ENCODE measurements at places on chromosomes 4 and X. TPM values are rescaled to one million over a fixed set of nuclear protein-coding genes. Genes with fewer than 3 reads are reported as not detected.

The BTC gene
- total RNA-seq = 0.11 TPM

The MAOA gene
- total RNA-seq = 6.1 TPM

The EFHC2 gene
- total RNA-seq = 0.11 TPM

The MAGEB2 gene
- not detected for total RNA-seq

The L1CAM gene
- total RNA-seq = 0.64 TPM

The TNIP3 gene
- total RNA-seq = 0.58 TPM

The CCDC110 gene
- not detected for total RNA-seq

The FAM241A gene
- total RNA-seq = 1.4 TPM

The PNMA6A gene
- total RNA-seq = 6.3 TPM

The S100G gene
- total RNA-seq = not detected

DNA sequence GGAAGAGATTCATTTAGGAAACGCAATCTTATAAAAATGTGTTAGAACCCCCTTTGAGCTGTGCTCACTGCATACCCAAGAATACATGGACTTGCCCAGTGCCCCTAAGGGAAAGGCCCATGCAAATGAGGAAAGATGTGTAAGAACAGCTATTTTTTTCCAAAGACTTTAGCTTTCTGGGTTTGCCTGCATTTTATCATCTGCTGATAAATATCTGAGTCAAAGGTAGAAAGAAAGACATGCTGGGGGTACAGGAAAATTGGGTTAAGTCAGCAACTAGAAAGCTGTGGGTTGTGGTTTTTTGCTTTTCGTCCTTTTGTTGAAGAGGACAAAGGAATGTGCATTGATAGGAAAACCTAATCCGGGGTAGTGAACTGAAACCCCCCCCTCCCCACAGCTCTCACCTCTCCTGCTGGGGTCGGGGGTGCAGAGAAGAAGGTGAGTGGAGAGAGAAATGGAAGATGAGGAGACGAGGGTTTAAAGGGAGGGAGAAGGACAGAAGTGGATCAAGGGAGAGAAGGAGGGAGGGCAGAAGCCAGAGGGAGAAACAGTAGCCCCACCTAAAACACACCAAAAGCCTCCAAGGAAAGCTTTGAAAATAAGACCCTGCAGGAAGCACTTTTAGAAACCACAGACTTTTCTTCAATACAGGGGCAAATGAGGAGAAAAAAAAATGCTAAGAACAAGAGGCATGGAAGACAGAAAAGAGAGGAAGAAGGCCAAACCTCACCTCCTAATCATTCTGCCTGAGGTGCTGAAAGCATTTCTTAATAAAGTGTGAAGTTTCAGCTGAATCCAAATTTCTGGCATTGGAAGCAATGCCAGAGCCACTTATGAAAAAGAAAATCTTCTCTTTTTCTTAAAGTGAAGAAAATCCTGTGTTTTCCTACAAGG, 49.3 kb downstream of the KDR start:
- no peak for DNase-seq

- DNase-seq = no peak
Measured at GRCh38 chr4:98706935-98707334, 48.5 kb upstream of the TSPAN5 start.

GRCh38 chr4:5742968-5743367, 32.0 kb downstream of the EVC start:
- no peak for DNase-seq

DNA sequence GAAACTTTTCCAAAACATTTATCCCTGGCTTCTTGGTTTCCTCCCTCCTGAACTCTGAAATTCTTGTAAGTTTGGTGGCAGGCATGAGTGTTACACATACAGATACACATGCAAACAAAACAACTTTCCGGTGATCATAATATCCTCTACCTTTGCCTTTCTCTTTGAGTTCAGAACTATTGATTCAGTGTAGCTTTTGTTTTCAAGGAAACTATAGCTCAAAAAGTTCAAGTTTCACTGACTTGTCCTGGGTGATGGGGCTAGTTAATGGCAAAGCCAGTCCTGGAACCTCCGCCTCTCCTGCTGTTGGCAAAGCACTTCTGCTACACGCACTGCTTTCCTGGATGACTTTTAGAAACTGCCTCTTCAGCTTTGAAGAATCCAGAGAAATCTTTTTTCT, 177.3 kb upstream of the FAT1 start:
- no peak for DNase-seq

- no peak for DNase-seq
Measured at GRCh38 chr4:79934660-79935059, 138.4 kb downstream of the ANTXR2 start.

DNA sequence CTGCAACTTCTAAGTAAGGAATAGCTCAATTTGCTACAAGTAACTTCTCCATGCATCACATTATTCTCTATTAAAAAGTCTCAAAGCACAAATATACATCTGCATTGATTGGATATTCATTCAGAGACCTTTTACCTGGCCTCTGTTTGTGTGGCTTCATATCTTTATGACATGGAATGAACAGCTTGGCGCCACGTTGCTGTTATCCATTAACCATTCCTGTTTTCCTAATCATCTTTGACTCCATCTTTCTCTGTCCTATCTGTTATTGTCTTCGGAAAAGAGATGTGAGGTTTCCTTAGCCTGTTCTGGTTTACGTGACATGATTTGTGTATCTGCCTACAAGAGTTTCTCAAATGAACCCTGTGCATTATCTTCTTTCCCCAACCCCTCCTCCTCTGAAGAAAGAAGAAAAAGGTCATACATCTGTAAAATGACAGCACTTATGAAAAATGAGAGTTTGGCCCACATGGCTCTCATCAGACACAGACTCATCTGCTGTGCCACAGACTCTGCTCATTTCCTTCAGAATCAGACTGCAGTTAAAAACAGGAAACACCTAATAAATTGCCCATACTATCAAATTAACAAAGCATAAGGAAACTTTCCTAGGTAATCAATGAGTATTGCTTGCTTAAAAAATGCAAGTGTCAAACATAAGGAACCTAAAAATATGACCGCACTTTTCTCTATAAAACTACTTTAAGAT, 347.6 kb upstream of the FAM241A start:
- peak; percentile 18 for DNase-seq

DNA sequence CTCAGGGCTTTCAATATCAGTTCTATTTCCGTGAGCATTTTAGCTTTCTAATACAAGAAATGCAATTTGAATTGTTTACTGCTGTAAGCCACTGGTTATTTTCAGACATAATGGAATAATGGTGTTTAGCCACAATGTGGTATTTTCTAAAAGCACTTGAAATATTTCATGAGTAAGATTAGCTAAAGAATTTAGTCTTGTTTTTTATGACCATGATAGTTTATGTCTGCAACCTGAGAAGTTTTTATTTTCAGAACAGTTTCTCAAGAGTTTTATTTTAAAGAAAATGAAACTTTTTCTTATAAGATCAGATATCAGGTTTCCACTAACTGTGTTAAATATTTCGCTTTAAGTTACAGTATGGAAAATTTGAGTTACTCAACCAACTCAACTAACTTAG, 60.2 kb downstream of the SLIT2 start:
- no peak for DNase-seq

DNA sequence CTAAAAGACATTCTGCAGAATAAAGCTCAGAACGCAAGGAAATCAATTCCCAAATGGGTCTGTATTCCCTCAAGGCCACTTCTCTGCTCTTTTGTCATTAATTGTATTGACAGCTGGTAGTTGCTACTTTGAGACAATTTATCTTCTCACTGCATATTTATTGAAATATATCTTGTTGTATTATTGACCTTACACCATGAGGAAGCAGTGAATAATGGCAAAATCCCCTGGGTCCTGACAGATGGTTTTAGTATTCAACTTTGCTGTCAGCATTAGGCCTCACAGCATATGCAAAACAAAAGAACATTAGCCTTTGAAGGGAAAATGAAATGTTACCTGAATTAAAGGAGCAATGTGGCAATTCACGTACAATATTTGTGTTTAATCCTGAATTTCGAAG, 406.1 kb upstream of the TRAM1L1 start:
- DNase-seq = no peak

- DNase-seq = no peak
Measured at GRCh38 chr4:23878246-23878891, 11.5 kb downstream of the PPARGC1A start.

- no peak for DNase-seq
Measured at GRCh38 chrX:10135561-10136399, 21.0 kb upstream of the CLCN4 start.

DNA sequence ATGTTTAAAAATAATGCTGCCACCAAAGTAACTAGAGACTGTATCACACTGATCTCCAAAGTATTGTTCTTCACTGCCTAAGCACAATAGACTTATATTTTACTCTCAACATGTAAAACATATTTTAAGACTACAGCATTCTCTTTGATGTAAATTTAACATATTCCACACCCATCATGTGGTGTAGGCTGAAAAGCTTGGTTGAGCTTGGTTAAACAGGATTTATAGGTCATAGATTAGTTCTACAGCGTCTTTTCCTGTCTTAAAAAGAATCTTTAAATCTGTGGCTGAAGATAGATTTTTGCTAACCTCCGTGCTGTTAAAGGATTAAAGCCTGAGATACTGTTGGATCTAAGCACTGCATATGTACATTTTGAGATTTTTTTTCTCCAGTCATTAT, 379.9 kb downstream of the SH2D1A start:
- DNase-seq = no peak

GRCh38 chr4:105458001-105458400, 15.9 kb downstream of the PPA2 start:
- no peak for DNase-seq

GRCh38 chrX:36436361-36436760, 516.8 kb downstream of the CFAP47 start:
- peak; percentile 33 for DNase-seq

- DNase-seq = no peak
Measured at GRCh38 chr4:8112672-8113071, 45.9 kb downstream of the ABLIM2 start.

GRCh38 chr4:84870398-84871163, 95.9 kb downstream of the WDFY3 start:
- peak; percentile 73 for DNase-seq

GRCh38 chrX:118212817-118213183, 96.2 kb upstream of the KLHL13 start:
- no peak for DNase-seq

GRCh38 chrX:9566150-9566621, 101.3 kb downstream of the TBL1X start:
- DNase-seq = peak; percentile 80

- peak; percentile 37 for DNase-seq
Measured at GRCh38 chr4:152709675-152710438, 30.1 kb upstream of the TMEM154 start.

- DNase-seq = no peak
Measured at GRCh38 chr4:117773064-117773936, 261.0 kb upstream of the NDST3 start.

DNA sequence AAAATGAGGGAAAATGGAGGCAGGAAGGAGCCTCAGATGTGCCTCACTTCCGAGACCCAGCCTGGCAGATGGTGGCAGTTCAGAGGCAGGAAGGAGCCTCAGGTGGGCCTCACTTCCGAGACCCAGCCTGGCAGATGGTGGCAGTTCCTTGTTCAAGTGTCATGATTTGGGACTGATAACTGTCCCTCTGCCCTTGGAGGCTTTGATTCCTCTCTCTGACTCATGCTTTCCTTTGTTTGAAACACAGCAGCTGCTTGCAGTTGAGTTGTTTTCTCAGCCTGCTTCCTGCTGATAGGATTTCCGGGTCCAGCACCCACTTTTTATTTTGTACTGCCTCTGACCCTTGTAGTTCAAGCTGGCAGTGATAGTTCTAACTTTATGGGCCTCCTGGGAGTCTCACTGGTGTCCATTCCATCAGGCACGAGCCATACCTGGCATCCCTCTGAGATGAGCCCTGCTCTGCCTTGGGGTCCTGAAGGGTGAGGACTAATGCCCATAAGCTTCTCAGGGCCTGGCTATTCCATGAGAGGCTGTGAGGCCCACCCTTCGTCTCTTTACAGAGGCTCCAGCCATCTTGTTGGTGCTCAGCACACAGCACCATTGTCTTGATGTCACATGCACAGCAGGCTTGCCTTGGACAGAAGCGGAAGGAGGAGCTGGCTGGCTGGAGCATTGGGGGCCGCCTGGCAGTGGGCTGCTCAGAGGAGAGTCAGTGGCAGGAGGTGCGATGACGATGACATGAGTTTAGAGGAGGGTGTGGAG, 13.0 kb downstream of the RGS12 start:
- DNase-seq = peak; percentile 24

DNA sequence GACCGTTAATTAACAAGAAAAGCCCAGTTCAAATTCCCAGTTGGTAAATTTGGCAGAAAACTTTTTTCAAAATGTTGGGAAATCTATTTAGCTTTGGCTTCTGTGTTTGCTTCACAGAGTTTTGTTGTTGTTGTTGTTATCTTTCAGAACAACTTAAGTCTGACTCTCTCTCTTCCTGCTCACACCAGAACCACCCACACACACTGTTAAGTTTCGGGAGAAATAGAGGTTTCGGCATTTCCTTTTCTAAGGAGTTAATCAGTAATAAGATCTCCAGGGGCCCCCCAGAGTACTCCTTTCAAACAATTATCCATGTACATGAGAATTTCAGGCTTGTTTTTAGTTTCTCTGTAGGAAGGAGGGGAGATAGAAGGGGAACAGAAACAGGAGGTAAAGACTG, 106.2 kb upstream of the PTCHD1 start:
- DNase-seq = peak; percentile 14

DNA sequence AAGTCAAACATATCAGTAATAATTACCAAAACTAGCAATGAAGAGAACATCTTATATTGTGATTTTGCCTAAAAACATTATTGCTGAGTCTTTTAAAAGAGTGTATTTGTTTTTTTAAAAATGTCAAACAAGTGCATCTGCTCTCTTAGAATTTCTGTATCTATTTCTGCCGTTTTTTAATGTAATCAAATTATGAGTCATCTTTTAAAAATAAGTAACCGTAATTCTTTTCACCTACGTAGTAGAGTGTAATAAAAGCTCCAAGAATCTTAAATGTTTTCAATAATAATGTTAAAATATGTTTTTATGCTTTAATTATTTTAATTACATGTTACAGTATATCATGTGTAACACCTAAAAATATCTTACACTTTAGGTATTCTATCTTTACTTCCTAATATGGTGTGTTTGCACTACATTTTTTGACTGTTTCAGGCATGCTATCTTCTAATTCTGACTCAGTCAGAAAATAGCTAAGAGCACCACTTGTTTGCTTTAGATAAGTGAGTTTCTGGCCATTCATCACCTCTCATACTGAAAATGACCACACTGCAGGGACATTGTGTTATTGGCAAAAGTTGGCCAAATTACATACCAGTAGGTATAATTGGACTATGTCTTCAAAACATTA, 368.5 kb downstream of the PCDH7 start:
- no peak for DNase-seq

- no peak for DNase-seq
Measured at GRCh38 chr4:75566911-75567310, 11.0 kb downstream of the ODAPH start.

DNA sequence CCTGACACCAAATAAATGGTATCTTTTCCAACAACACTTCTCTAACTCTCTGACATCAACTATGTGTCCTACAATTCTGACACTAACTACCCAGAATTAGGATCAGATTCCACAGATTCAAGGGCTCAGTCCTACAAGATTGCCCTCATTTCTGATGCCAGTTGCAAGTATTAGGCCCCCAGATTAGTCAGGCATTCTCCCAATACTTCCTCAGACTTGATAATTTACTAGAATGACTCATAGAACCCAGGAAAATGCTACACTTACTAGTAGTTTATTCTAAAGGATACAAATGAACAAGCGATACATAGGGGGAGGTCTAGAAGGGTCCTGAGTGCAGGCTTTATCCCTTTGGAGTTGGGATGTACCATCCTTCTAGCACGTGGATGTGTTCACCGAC, 8.5 kb downstream of the TIGD2 start:
- DNase-seq = no peak

- DNase-seq = no peak
Measured at GRCh38 chrX:130594453-130594916, 192.7 kb downstream of the RBMX2 start.

- DNase-seq = no peak
Measured at GRCh38 chr4:79046016-79046592, 106.9 kb upstream of the PAQR3 start.
